NAMALWA (cell line): ENCODE measurements at places on chromosomes 5 and 9.
A peak's percentile ranks its signal among the peaks of the same experiment; 100 is the strongest.

GRCh38 chr9:34143116-34143515, 16.6 kb upstream of the DCAF12 start:
- no peak for DNase-seq

DNA sequence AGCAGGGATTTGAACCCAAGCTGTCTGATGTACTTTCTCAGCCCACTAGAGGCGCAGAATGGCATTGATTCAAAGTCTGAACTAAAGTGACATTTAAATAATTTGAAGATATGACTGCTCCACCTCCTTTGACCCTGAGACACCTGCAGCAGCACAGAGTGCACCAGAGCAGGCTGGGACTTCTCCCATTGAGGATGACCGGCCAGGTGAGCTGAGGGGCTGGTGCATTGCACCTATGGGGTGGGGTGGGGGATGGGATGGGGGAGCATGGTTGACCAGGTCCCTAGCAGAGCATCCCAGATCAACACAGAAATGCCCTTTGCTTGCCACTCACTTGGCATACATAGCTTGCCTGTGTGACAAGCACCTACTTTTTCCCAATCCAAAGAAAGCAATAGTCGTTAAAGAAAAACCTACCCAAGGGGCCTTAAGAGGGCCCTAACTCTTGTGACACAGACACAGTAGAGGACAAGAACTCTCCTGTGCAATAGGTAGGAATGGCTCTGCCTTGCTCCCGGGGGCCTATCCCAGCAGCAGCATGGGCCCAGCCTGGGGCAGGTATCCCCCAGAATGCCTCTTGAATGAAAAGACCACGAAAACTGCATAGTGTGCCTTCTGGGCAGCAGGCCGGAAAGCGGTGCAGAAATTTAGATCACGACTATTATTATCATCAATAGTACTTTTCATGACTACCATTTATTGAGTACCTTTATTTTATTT, 6.5 kb downstream of the SH3PXD2B start:
- DNase-seq, result peak; percentile 21

DNA sequence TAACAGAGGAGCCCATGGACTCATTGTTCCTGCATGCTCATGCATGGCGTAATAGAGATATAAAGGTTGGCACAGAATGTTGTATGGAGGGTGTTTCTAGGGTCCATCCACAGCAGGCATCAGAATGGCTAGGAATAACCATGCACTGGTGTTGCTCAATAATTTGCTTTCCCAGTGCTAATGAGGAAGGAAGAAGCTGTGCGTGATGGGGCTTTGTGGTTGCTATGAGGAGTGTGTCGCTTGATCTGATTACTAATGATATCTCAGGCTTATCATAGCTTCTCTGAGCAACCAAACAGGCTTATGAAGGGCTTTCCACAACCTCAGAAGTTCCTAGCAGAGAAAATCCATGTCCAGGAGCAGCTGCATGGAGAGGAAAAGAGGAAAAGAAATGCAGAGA, 151.3 kb upstream of the TRPC7 start:
- no peak for DNase-seq

DNA sequence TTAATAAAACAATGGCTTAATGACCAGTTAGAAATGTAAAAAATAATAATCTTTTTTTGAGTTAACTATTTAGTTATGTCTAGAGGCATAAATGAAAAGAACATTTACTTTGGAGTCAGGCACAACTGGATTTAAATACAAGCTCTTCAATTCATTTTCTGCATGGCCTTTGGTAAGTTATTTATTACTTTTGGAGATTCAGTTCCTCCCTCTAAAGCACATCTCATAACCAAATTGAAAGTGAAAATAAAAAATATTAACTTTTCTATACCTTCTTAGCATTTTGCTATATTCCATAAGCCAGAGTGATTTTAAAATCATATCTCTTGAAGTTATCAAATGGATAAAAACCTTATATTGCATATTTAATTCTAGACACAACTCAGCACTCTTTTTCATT, 434.9 kb upstream of the SMARCA2 start:
- no peak for DNase-seq

- no peak for DNase-seq
Measured at GRCh38 chr9:104361207-104361606, 142.9 kb upstream of the OR13F1 start.
